Stimulated activated CD4-positive, alpha-beta T cell treated with anti-CD3 and anti-CD28 coated beads, Interleukin-1b, Interleukin-23, amount 100 ng/mL, for 24 hours (primary cell): ENCODE measurements at places on chromosomes 5 and 9.

GRCh38 chr9:78682216-78682615, 385.3 kb downstream of the PSAT1 start:
- DNase-seq: no peak

DNA sequence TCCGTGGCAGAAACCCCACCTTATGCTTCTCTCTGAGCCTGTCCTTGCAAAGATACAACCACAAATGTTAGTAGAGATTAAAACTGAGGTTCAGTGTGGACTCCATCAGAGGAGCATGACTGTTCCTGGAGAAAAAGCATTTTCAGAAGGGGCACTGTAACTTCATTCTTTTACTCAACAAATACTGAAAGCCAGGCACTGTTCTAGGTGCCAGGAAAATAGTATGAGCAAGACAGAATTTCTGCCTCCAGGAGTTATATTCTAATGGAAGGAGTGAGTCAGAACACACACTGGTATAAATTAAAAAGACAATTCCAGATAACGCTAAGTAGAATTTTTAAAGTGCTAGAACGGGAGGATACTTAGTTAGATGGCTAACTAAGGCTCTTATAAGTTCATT, 251.4 kb upstream of the GAS1 start:
- DNase-seq: no peak

DNA sequence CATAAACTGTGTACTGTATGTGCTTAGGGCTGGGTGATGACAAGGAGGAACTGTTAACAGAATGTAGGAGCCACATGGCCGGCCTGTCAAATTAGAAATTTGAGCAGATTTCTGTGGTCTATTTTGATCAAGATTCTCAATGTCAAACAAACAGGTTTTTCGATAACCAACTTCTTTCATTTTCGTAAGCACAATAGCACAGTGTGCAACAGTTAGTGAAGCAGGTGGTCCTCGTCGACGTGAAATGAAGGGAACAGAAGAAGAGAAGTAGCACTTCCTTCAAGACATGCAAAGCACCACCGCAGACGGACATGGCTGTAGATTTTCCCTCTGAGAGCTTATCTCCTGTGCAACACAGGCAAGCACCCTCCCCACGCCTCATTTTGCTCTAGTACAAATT, 252.1 kb downstream of the CRB2 start:
- no peak for DNase-seq

DNA sequence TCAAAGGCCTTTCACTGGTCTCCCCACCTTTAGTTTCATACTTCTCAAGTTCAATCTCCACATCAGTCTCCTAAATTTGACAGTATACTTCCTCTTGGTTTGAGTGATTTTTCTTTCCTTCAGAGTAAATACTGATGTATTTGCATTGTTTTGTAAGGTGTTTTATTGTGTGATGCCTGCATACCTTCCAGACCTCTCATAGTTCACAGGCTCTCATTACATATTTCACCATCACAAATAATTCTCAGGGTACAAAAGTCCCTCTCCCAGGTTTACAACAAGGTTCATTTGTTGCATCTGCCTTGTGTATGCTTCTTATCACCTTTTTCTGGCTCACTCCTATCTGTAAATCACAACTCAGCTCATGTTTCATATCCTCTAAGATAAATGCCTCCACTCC, 22.2 kb upstream of the TUSC1 start:
- no peak for DNase-seq

GRCh38 chr9:122200960-122201595, 27.7 kb downstream of the LHX6 start:
- DNase-seq: no peak

DNA sequence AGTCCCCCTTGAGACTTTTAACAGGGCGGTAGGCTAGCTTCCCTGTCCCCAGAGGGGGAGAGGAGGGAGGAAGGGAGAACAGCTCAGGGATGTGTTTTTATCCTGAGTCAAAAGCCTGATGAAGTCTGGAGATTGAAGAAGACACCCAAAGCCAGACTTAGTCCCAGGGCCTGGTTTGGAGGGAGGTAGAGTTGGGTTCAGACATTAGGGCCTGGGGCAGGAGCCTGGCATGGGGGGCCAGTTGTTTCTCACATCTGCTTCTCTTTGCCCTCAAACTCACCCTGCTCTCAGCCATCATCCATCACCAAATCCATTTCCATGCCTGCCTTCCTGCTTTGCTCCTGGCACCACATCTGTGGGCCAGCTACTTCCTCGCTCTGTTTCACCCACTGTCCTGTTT, 2.9 kb downstream of the MYORG start:
- DNase-seq: no peak

GRCh38 chr9:19946441-19947109, 157.7 kb upstream of the SLC24A2 start:
- DNase-seq: no peak

GRCh38 chr9:72614067-72614466, 92.7 kb downstream of the TMC1 start:
- no peak for DNase-seq

DNA sequence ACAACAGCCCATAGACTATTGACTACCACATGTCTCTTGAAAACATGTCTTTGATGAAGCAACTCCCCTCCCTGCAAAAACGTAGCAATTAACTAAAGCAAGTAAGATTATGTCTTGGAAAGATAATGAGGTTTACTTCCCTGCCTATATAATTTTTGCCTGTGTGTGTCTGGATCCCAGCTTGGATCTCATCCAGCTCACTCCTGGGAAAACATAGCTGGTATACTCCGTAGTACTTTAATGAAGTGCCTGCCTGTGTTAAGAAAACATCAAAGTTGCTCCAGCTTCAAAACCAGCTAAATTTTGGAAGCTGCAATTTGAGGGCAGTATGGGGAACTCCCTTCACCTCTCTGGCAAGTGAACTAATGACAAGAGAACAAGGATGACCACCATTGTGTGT, 182.6 kb upstream of the C9orf72 start:
- DNase-seq: no peak

DNA sequence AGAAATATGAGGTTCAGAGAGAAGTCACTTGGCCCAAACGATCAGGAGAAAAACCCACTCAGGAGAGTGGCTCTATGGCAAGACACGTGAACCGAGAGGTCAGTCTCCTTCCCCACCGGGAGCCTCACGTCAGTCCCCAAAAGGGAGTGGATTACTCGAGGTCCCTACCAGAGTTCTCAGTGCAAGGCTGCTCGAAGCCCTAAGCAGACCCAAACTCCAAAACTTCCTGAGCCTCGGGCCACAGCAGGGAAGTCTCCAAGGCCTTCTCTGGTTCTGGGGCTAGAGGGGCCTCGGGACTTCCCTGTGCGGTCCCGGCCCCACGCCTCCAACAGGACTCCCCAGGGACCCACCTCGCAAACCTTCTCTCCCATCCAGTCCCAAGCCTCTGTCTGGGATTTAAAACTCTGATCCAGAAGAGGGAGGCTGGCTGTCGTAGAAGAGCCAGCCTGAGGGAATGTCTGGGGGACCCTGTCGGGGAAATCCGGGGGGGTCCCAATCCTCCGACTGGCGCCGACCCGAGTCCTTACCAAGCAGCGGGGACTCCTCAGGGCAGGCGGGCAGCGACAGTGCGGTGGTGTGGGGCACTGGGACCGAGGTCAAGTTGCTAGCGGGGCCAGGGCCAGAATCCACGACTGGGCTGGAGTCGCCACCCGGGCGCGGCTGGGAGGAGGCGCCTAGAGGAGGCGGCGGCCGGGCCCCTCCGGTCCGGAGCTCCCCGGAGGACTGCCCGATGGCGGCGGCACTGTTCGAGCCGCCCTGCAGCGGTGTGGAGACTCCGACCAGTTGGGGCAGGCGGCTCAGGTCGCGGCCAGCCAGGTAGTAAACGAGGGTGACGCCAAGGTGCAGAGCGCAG, 679 bp downstream of the B4GALT1 start:
- DNase-seq: no peak

GRCh38 chr5:73637565-73637964, 11.6 kb downstream of the ARHGEF28 start:
- DNase-seq: no peak

GRCh38 chr9:113409481-113409880, 994 bp downstream of the POLE3 start:
- no peak for DNase-seq

DNA sequence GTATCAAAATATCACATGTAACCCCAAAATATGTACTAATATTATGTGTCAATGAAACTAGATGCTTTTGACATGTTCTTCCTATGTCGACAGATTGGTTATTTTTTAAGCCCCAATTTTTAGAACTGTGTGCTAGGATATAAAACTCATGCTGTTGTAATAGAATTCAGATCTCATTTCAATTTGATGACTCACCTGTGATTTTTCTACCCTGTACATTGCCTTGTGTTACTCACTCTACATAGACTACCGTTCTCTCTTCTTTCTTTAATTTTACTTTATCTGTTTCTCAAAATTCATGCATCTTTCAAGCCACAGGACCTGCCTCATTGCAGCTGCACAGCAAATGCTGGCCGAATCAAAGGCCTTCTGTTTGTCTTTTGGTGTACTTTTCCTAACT, 284.5 kb downstream of the MAT2B start:
- DNase-seq: no peak

- DNase-seq: no peak
Observed at GRCh38 chr5:133265720-133266526, 214.1 kb downstream of the HSPA4 start.

GRCh38 chr5:143968071-143968878, 156.3 kb downstream of the HMHB1 start:
- DNase-seq: no peak
